ENCODE measurements at places on chromosomes 3 and 15.

DNA sequence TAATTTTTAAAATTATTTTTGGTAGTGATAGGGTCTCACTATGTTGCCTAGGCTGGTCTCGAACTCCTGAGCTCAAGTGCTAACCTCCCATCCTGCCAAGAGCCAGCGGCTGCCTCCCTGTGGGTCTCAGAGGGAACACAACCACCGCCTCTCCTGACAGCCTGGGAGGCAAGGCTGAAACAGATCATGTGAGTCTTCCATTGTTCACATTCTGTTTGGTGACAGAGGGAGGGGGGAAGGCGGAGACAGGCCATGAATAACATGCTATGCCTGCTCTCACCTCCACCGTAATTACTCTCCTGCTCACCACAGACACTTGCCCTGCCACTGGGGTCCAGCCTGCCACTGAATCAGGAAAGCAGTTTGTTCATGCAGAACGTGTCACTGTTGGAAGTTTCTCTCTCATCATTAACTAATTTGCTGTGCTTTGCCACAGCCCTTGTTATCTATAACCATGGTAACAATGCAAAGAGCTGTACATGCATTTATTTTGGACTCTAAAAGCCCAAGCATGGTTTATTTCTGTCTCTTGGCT, 78.4 kb upstream of the RASGRF1 start:
- no peak for DNase-seq

DNA sequence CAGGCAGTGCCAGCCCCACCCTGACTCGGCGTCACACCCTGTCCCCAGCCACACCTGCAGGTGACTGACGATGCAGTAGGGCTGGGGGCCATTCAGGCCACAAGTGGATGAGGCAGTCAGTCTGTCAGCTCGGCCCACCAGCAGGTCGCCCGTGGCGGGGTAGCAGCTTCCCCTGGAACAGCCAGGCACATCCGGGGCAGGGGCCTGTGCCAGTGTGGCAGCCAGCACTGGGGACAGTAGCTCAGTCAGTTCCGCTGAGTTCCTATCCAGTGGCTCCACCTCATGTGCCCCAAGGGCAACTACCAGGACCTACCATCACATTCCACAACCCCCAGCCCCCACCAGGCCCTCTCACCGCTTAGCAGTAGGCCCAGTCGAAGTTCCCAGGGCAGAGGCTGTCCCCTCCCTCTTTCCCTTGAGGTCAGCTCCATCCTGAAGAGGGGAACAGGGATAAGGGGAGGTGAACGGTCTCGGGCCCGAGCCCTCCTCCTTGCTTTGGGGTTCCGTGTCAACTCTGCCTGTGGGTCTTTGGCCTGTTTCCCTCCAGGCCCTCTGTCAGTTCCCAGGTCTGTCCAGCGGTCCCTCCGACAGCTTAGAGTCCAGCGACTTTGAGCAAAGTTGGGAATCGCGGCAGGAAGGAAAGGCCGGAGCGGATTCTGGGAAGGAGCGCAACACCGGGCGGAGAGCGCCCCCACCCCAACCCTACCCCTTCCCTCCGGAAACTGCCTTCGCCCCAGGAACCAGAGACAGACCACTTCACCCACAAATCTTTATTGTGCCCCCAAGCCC, at the start of gene LAMB2:
Gene LAMB2 (minus strand): TSS at position 614 of the 789 bp plus-strand sequence. CDS start 183 bp downstream, at position 431.
- no peak for DNase-seq

DNA sequence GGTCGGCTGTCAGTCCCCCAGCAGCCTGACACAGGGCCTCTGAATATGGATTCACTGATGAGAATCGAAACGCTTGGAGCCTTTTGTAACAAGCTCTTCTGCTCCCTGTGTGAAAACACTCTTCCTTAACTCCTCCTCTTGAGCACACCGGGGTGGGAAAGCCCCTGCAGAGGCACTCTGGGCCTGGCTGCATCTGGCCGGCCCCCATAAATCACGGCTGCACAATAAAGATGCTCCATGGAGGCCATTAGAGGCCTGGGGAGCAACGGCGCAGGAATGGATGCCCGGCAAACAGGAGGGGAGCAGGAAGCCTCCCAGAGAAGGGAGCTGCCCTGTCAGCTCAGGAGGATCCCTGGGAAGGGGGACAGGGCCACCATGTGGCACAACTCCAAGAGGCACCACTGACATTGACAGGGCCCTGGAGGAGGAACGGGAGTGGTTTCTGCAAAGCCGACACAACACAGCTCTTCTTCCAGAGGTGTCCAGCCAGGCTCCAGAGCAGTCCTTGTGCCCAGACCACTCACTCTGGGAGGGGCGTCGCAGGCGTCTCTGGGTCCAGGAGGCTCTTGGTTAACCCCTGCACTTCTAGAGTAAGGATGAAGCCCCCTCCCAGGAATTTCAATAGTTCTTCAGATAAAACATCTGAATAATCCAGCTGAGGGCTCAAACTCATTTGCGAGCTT, 509.3 kb upstream of the PPP2R3A start:
- no peak for DNase-seq

DNA sequence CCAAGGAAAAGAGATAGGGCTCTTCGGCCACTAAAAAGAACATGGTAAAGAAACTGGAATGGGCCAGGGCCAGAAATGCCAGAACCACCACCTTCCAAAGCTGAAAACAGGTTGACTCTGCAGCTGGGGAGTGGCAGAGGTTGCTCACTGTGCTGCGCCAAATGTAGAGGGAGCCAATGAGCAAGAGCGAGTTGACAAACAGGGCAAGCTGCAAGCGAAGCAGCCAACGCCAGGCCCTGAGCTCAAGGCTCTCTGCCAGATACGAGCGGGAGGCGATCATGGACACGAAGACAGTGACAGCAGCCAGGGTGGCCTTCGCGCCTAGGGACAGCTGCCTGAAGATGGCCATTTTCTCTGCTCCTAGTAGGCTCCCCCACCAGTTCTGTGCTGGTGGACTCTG, 3.1 kb downstream of the GLB1 start:
- no peak for DNase-seq

DNA sequence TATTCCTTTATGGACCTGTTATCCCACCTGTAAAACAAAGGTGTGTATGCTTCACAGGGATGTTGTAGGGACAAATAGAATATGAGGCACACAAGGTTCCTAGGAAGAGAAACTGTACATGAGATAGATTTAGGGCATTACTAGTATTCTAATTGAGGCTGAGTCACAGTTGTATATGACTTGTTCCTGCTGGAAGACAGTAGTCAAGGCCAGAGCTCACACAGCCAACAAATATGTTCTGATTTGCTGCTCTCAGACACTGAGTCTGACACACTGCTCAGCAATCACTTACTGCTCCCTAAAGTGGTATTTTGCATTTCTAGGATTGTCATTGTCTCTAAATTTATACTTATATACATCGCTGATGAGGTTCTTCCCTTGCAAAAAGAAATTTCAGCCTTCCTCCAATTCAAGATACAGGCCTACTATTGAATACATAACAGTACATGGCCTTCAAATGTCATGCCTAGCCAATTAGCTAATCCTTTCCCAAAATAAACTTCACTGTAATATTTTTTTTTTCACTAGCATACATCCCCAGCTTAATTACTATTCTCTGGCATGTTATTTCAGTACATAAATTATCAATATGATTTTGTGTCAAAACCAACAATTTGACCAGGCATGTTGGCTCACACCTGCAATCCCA, 69.8 kb downstream of the TIGIT start:
- DNase-seq = no peak

GRCh38 chr3:185983495-185984141, 45.8 kb upstream of the TRA2B start:
- DNase-seq = peak; percentile 82

GRCh38 chr3:120569222-120570057, 26.7 kb upstream of the NDUFB4 start:
- no peak for DNase-seq

GRCh38 chr3:153614563-153614962, 452.5 kb downstream of the RAP2B start:
- DNase-seq = no peak

GRCh38 chr3:187210545-187211327, 13.4 kb downstream of the RTP1 start:
- no peak for DNase-seq

DNA sequence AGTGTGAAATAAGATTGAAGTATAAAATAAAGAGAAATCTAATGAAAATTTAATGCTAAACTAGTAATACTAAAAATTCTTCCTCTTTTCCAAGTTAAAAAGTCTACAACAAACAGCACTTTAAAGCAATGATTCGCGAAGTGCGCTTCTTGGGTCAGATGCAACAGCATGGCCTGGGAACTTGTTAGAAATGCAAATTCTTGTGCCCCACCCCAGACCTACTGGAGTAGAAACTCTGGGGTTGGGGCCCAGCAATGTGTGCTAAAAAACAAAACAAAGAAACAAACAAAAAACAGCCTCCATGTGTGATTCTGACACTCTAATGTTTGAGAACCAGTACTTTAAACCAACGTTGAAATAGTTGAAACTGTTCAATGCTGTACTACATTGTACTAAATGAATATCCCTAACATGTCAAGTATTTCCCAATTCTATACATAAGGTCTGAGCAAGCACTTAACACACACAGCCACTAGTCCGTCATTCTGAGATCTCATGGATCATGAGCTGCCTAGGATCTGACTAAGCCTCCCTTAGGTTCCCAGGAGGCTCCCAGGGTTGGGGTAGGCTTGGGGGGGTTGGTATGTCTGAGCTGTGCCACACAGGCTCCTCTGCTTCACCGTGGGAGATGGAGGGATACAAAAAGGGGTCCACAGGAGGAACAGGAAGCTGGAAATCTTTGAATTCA, 6.1 kb downstream of the RASGRP1 start:
- DNase-seq = no peak

DNA sequence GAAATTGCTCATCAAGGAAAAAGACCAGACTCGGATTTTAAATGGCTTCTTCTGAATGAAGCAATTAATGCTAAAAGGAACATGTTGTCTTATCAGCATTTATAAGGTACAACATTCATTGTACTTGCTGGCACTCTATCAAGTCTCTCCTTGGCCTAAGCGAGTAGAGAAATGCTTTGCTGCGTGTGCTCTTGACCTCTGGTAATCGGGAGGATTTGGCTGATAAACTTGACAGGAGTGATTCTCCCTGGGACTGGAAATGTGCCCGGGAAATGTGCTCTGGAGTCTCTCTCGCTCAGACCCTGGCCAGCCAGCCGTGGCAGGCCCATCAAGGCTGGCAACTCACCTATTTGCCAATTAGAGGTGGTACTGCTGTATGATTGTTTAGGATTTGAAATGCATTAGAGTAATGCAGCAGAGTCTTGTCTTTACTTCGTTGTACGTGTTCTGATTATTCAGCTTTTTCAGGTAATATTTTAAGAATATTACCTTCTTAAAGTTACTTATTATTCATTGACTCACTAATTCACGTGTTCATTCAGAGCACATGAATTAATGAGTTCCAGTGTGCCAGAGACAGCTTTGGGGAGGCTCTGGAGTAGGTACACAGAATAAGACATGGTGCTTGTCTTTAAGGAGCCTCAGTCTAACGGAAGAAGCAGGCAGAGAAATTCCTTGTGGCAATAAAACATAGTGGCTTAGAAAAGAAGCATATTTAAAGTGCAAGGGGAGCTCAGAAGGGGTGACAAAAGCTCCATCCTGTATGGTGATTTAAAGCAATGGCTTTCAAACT, 48.0 kb upstream of the TPRG1 start:
- no peak for DNase-seq

- no peak for DNase-seq
These were observed 107.3 kb upstream of the TMC3 start for GRCh38 chr15:81481346-81481745.

DNA sequence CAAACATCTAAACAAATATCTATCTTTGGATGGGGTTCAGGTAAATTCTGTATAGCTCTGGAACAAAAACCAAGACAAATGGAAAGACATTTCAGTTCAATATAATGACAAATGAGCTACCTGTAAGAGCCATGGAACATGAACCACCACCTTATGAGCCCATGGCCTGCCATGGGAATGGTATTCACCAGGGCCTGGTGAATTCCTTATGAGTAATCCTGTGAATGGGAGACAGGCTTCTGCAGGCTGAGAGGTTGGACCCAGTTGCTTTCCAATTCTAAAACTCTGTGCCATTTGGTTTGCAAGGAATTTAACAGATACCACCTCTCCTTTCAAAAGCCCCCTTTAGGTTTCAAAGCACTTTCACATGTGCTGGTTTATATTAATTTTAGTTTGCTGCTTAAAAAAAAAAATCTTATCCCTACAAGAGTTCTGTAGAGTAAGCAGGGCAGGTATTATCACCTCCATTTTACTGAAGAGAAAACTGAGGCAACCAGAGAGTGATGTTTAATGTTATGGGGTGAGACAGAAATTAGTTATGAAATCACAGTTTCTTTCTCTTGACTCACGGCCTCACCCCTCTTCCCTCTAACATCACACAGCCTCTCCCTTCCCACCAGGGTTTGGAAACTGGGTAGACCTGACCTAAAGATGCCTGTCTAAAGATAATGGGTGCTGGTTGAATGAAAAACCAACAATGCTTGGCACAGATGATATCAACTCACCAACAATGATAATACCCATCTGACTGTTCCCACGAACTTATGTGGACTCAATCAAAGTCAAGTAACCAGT, 397.6 kb upstream of the WNT5A start:
- no peak for DNase-seq

DNA sequence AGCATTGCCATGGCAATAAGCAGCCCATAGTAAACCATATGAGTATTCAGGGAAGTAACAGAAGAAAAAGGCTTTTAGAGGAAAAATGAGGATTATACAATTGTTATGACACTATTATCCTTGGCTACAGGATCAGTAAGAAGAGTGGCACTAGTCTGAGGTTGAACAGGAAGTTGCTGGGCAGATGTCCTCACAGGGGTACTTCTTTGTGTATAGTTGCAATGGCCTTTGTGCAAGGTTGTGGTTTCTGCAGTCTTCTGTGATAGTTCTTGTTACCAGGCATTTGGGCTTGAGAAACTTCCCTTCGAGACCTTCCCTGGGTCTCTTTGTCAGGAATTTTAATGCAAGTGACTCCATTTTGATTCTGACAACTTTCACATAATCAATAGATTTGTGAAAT, 100.6 kb upstream of the ATP11B start:
- DNase-seq = no peak

DNA sequence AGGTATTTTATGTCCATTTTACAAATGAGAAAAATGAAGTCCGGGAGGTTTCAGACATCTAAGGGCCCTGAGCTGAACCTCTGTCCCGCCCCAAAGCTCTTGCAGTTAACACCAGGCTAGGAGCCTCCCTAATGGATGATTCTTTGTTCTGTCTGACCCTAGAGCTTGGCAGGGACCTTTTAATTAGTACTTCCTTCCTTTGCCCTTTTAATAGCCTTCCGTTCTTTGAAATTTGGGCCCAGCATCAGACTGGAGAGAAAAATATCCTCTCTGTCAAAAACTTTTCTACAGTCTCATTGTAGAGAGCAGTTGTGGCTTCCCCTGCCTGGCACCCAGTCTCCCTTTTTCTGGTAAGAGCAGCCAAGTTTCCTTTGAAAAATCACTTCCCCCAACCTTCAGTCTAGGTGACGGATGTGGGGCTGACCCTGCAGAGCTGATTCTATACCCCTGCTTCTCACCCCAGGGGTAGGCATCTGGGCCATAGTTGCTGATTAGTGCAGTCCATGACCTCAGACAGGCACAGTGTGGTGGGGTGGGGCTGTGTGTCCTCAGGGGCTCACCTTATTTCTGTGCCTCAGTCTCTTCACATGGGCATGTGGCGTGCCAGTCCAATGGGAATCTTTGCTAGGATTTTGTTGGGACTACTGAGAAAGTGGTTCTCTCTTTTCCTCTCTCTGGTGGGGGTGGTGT, 220.4 kb downstream of the ADAMTS9 start:
- no peak for DNase-seq

GRCh38 chr15:79970624-79971434, at the start of gene BCL2A1:
TSS of gene BCL2A1 (minus strand) at chr15:79971196. CDS start at chr15:79971119, 77 bp downstream.
- DNase-seq = peak; percentile 33

Data from natural killer cell (primary cell).